ENCODE measurements at places on chromosomes 1 and 21. TPM values are rescaled to one million over a fixed set of nuclear protein-coding genes. Genes with fewer than 3 reads are reported as not detected.

- H3K27me3 ChIP-seq: no peaks in the 10 kb centered on the region
- H3K4me3 ChIP-seq: peak overlapping the region; percentile 26
- H3K27ac ChIP-seq: peak overlapping the region; percentile 79
- peaks cover 45% of the 10 kb centered on the region for H3K4me1 ChIP-seq
Measured at GRCh38 chr1:108041360-108042142, 76.6 kb upstream of the VAV3 start.

DNA sequence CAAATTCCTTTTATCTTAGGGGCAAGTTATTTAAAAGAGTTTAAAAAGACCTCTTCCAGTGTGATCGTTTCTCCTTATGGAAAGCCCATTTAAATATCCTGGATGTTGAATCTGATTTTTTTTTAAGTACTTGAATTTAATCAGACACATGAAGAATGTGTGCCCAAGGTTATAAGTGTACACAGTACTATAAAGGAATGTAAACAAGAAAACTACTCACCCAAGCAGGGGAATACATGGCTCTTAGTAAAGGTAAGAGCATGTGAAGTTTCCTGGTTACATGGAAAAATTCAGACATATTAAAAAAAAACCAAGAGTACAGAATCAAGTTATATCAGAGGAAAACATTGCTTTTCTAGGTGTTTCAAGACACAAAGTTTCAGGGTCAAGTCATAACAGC is 546.9 kb downstream of the MATN1 start:
- no peak overlapping the region for H3K4me3 ChIP-seq
- no peaks in the 10 kb centered on the region for H3K36me3 ChIP-seq
- H3K27me3 ChIP-seq: peaks cover 36% of the 10 kb centered on the region
- no peaks in the 10 kb centered on the region for H3K4me1 ChIP-seq
- no peak for DNase-seq
- H3K27ac ChIP-seq: no peak overlapping the region

GRCh38 chr1:201676197-201676596 is 137.3 kb downstream of the NAV1 start:
- H3K27me3 ChIP-seq: peaks cover 18% of the 10 kb centered on the region
- no peaks in the 10 kb centered on the region for H3K4me1 ChIP-seq
- no peak overlapping the region for H3K27ac ChIP-seq

GRCh38 chr1:207823880-207824566 is 72.2 kb downstream of the CD46 start:
- H3K4me1 ChIP-seq: peaks cover 97% of the 10 kb centered on the region
- DNase-seq: peak; percentile 85

- DNase-seq: no peak
- H3K27ac ChIP-seq: no peak overlapping the region
- H3K36me3 ChIP-seq: no peaks in the 10 kb centered on the region
Measured at GRCh38 chr1:209552406-209553264, 30.9 kb upstream of the CAMK1G start.

GRCh38 chr1:23191199-23191598 is 22.5 kb upstream of the LUZP1 start:
- no peaks in the 10 kb centered on the region for H3K4me1 ChIP-seq
- H3K36me3 ChIP-seq: no peaks in the 10 kb centered on the region
- no peak overlapping the region for H3K4me3 ChIP-seq
- no peak for DNase-seq
- no peak overlapping the region for H3K27ac ChIP-seq

GRCh38 chr1:219710529-219711194 is 97.8 kb upstream of the ZC3H11B start:
- H3K27ac ChIP-seq: no peak overlapping the region
- H3K27me3 ChIP-seq: no peaks in the 10 kb centered on the region
- no peak for DNase-seq
- H3K36me3 ChIP-seq: no peaks in the 10 kb centered on the region

- no peak for DNase-seq
- H3K4me3 ChIP-seq: no peak overlapping the region
- no peaks in the 10 kb centered on the region for H3K4me1 ChIP-seq
- H3K27me3 ChIP-seq: peaks cover 2% of the 10 kb centered on the region
- H3K36me3 ChIP-seq: no peaks in the 10 kb centered on the region
Measured at GRCh38 chr1:22271847-22272801, 129.2 kb upstream of the WNT4 start.

DNA sequence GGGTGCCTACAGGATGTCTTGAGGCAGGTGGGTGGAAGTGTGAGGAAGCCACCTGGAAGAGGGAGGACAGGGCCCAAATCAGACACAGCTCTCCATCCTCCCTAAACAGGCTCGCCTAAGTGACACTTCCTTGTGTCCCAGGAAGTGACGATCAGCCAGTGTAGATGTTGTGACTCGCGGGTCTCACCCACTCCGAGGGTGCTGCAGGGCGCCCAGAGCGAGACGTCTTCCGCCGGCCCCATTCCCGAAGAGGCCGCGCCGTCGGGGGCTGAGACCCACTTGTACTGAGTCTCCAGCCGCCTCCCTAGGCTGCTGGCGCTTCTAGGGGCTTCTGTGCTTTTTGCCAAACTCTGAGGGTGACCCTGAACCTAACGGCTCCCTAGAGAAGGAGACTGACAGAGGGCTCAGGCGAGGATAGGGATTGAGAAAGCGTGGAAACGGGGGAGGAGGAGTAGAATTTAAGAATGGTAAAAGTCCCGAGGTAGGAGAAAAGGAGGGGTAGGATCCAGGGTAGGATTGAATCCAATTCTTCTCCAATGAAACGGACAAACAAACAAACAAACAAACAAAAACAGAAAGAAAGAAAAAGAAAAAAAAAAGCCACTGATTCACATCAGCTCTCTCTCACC is 543 bp upstream of the MARK1 start:
- H3K36me3 ChIP-seq: no peaks in the 10 kb centered on the region
- DNase-seq: no peak
- peak overlapping the region; percentile 87 for H3K4me3 ChIP-seq
- peaks cover 19% of the 10 kb centered on the region for H3K4me1 ChIP-seq

- H3K4me1 ChIP-seq: no peaks in the 10 kb centered on the region
- no peaks in the 10 kb centered on the region for H3K36me3 ChIP-seq
- peaks cover 8% of the 10 kb centered on the region for H3K27me3 ChIP-seq
- H3K27ac ChIP-seq: no peak within 1 kb of the TSS
Measured at GRCh38 chr1:86546787-86547221, at the start of gene CLCA4. Gene CLCA4 (plus strand): TSS chr1:86547078. CDS start chr1:86547120, 42 bp downstream.

DNA sequence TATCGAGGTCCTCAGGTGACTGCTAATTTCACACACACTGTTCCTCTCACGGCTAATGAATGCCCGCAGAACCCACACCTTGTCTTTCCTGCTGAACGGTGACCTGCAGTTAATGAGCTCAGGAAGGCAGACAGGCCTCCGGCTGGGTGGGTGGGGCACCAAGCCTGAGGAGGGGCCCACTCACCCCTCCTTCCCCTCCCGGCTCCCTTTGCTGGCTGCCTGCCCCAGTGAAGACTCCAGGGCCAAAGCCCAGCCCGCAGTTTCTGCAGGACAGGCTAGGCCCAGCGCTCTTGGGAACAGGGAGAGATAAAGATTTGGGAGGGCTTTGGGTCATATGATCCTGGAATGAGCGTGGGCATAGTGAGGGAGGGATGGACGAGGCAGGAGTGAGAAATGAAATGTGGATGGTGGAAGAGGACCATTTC is 26.4 kb downstream of the FOXO6 start:
- H3K4me3 ChIP-seq: no peak overlapping the region
- no peaks in the 10 kb centered on the region for H3K36me3 ChIP-seq
- H3K4me1 ChIP-seq: peaks cover 12% of the 10 kb centered on the region
- H3K27ac ChIP-seq: no peak overlapping the region
- DNase-seq: no peak
- H3K27me3 ChIP-seq: peaks cover 31% of the 10 kb centered on the region

DNA sequence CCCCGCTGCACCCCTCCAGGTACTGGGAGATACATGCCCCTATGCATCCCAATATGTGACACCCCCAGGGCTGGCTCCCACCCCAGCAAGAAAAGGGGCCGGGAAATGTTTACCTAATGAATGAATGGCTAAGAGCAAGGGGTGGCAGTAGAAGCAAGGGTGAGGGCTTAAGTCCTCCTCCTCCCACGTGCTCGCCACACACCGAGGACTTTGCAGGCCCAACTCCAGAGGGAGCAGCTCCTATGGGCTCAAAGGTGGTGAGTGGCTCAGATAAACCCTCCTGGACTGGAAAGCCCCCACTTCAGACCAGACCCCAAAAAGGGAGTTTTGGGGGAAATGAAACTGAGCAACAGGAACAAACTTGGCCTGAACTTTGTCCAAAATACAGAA is 11.4 kb downstream of the SLC45A3 start:
- H3K27ac ChIP-seq: no peak overlapping the region
- peaks cover 19% of the 10 kb centered on the region for H3K27me3 ChIP-seq
- DNase-seq: no peak
- H3K4me1 ChIP-seq: peaks cover 6% of the 10 kb centered on the region
- no peak overlapping the region for H3K4me3 ChIP-seq

GRCh38 chr1:157315544-157315943 is 177.3 kb upstream of the ETV3 start:
- H3K4me3 ChIP-seq: no peak overlapping the region
- no peaks in the 10 kb centered on the region for H3K4me1 ChIP-seq
- no peak overlapping the region for H3K27ac ChIP-seq
- no peak for DNase-seq
- H3K27me3 ChIP-seq: peaks cover 42% of the 10 kb centered on the region
- peaks cover 7% of the 10 kb centered on the region for H3K36me3 ChIP-seq

- H3K27me3 ChIP-seq: peaks cover 38% of the 10 kb centered on the region
- no peak overlapping the region for H3K4me3 ChIP-seq
- no peak for DNase-seq
- peaks cover 11% of the 10 kb centered on the region for H3K4me1 ChIP-seq
- no peaks in the 10 kb centered on the region for H3K36me3 ChIP-seq
- no peak overlapping the region for H3K27ac ChIP-seq
Measured at GRCh38 chr1:8022395-8023286, 3.5 kb downstream of the ERRFI1 start.

GRCh38 chr1:54927472-54928240 is 40.7 kb upstream of the DHCR24 start:
- H3K4me3 ChIP-seq: no peak overlapping the region
- H3K4me1 ChIP-seq: no peaks in the 10 kb centered on the region
- no peak overlapping the region for H3K27ac ChIP-seq
- no peak for DNase-seq
- peaks cover 10% of the 10 kb centered on the region for H3K27me3 ChIP-seq

Gene DISC1
- 9.0 TPM for total RNA-seq

Gene KCNA2
- total RNA-seq: 0.23 TPM

Gene ZSCAN20
- 3.5 TPM for total RNA-seq

Gene EDN2
- total RNA-seq: not detected

Gene KNCN
- total RNA-seq: not detected

Gene CEP350
- 85.3 TPM for total RNA-seq

Gene PCP4
- total RNA-seq: not detected

Gene ACTL8
- not detected for total RNA-seq

Gene SAMD11
- total RNA-seq: not detected

Gene ST6GALNAC5
- total RNA-seq: not detected

Gene ZNF683
- total RNA-seq: 2.1 TPM

Gene HIPK1
- 138 TPM for total RNA-seq

Gene CD5L
- not detected for total RNA-seq
